ENCODE measurements at places on chromosomes 2 and 18. TPM values are rescaled to one million over a fixed set of nuclear protein-coding genes. Genes with fewer than 3 reads are reported as not detected.

Gene CXCR4
- total RNA-seq: 89.3 TPM

Gene BMP10
- total RNA-seq: not detected

Gene CDH7
- total RNA-seq: not detected

- no peak for DNase-seq
These were observed 60.3 kb downstream of the FARSB start for GRCh38 chr2:222595581-222595980.

DNA sequence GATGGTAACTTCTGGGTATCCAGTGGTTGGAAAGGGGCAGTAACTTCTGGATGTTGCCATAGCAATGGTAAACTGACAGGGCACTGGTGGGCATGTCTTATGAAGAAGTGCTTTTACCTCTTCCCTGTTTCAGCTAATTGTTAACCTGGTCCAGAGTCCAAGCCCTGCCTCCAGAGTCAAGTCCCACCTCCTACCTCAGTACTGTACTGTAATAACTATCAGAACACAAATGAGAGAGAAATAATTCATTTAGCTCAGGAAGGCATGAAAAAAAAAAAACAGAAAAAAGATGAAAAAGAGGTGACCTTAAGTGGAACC is 237.0 kb downstream of the ZNF804A start:
- DNase-seq: no peak

Data from activated CD4-positive, alpha-beta T cell treated with anti-CD3 and anti-CD28 coated beads for 36 hours (primary cell).